ENCODE measurements at places on chromosomes 2 and 18.

DNA sequence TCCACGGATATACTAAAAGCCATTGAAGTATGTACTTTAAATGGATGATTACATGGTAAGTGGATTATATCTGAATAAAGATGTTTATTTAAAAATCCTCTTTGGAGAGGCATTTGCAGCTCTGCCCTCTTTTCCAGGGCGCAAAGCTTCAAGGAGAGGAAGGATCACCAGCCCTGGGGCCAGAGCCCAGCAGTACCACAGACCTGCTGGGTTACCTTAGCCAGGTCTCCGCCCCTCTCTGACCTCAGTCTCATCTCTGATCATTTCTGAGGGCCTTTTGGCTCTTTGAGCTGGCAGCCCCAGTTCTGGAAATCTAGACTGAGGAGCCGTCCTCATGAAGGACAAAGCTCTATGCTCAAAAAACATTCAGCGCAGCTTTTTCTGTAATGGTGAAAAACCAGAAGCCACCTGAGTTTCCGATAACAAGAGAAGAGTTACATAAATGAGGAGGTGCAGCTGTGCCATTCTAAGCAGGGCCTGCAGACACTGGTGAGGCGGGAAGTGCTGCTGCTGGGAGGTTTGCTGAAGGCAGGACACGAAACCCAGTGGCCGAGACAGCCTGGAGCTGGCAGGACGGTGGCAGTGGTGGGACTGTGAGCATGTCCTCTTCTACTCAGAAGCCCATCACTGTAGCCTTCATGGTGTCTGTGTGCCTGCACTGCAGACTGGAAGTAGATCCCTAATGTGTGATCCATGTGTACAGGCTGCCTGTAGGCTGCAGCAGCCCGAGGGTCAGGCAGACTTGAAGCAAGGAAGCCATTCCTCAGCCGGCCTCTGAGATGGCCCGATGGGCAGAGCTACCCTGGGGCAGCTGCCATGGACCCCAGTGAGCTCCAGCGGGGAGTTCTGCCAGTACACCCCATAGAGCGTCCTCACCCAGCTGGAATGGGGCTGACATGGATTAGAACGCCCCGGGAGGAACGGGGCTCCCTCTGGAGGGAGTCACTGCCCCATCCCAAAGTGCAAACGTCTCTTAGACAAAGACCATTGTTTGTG lies 27.7 kb downstream of the ADRA2B start:
- no peak for DNase-seq

DNA sequence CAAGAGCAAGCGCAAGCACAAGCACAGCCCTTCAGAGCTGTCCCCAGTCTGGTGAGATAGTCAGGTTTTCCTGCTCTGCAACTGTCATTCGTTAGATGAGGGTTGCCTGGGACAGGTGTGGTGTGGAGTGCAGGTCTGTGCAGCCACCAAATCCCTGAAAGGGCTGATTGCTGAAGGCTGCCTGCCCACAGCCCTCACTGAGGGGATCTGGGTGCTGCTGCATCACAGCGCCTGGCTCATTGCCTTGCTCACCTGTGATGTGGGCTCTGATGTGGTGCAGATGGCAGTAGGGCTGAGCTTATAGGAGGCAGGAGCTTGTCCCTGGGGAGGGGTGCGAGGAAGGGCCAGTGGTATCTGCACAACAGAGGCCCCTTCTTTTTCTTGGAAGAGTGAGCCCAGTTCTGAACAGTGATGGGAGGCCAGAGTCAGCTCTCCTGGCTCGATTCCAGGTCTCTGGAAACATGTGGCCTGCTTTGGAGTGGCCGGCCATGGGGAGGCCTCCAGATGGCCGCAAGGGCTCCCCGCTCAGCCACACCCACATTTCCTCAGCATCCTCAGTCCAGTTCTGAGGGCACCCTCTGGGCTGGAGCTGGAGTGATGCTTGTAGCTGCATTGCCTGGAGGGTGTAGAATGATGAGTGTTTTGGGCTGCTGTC lies 11.4 kb downstream of the UBE2F start:
- no peak for DNase-seq

- no peak for DNase-seq
Measured at GRCh38 chr2:10012963-10013461, 30.3 kb upstream of the KLF11 start.

DNA sequence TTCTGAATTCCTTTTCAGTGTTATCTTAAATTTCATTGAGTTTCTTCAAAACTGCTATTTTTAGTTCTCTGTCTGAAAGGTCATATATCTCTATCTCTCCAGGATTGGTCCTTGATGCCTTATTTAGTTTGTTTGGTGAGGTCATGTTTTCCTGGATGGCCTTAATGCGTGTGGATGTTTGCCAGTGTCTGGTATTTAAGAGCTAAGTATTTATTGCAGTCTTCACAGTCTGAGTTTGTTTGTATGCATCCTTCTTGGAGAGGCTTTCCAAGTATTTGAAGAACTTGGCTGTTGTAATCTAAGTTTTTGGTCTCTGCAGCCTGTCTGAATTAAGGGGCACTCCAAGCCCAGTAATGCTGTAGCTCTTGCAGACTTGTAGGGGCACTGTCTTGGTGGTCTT lies 249.3 kb downstream of the ZNF385B start:
- peak; percentile 28 for DNase-seq

DNA sequence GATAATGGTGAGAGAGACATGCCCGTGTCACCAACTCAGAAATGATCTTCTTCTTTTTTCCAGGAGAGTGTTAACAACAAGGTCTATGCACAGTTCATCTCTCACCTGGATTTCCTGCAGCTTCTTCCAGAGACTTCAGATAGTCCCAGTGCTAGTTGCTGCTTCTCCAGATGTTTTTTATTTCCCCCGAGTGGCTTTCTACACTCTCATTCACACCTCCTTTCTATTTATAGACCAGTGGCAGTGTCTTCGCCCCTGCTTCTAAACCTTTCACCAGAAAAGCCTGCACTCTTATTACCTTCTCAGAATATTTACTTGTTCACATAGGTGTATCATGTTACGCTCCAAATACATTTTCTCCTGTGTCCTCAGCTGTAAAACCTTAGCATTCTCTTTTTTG lies 558.8 kb upstream of the CHAC2 start:
- no peak for DNase-seq

DNA sequence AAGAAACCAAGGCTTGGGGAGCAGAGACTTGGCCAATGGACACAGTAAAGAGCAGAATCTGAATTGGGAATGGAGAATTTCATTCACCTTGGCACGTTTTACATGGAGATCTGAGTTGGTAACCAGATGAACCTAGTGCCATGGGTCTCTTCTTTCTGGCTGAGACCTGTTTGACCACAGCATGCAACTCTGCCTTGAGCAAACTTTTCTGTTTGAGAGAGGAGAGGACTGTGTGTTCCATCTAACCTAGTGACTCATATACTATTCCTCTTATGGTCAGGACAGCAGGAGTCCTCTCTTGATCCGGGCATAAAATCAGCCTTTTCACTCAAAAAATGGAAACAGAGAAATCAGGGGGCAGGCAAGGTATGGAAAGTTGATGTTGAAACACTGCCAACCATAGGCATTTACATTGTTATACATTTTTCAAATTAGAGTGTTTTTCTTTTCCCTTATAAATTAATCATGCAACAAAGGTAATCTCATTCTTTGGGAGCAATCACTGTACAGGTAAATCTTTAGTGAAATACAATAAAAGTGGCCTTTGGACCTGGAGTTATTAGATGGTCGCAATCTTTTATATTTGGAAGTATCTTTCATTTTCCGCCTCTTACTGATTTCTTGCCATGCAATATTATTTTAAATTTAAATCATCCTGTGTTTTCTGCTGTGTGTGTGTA lies 86.7 kb downstream of the NRP2 start:
- no peak for DNase-seq

GRCh38 chr2:207341804-207342203 lies 176.1 kb upstream of the KLF7 start:
- DNase-seq, result no peak

DNA sequence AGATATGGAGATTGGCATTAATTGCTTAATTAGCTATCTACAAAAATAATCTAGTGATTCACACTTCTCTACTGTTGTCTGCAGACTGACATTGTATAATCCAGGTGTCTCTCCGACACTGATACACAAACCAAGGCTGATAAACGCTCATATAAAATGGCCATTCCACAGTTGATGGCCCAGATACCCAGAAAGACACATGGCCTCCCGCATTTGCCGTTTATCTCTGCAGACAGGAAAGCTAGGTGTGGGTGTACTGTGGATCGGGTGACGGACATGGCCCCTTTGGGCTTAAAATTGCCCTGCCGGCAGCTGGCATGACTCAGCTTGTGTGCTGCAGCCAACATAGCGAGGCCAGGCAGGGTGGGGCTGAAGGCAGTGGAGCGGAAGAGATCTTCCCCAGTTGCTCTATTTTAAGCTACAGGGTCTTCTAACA lies 18.5 kb downstream of the PMAIP1 start:
- DNase-seq, result no peak

DNA sequence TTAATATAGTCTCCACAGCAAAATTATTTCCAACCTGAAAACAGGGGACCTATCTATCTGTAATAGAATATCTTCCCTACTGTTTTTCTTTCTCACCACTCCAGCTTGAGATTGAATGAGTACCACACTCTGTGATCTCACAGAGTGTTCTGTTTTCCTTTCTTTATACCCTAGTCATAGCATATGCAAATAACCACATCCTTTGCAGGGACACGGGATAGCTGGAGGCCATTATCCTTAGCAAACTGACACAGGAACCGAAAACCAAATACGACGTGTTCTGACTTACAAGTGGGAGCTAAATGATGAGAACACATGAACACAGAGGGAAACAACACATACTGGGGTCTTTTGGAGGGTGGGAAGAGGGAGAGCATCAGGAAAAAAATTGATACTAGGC lies 224.7 kb downstream of the SLC8A1 start:
- DNase-seq, result no peak

Measured in AG04449 (cell line).